ENCODE measurements at places on chromosomes 5 and 9.

DNA sequence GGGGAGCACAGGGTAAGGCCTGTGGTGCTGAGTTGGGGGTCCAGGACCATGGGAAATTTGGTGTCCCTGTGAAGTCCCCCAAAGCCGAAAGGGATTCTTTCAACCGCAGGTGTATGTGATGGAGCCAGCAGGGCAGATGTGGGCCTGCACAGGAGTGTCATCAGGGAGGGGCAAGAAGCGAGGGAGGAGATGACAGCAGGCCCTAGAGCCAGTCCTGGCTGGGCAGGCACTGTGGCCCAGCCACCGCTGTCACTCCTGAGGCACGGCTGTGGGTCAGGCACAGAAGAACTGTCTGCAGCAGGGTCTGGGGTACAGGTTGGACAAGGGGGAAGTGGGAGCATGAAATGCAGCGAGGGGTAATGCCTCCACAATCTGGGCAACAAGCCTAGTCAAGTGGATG is 4.8 kb downstream of the HK3 start:
- no peak for DNase-seq

GRCh38 chr5:31194892-31195555 is 1.5 kb downstream of the CDH6 start:
- DNase-seq, result no peak

- no peak for DNase-seq
Observed at GRCh38 chr9:107698779-107699178, 209.2 kb upstream of the KLF4 start.

DNA sequence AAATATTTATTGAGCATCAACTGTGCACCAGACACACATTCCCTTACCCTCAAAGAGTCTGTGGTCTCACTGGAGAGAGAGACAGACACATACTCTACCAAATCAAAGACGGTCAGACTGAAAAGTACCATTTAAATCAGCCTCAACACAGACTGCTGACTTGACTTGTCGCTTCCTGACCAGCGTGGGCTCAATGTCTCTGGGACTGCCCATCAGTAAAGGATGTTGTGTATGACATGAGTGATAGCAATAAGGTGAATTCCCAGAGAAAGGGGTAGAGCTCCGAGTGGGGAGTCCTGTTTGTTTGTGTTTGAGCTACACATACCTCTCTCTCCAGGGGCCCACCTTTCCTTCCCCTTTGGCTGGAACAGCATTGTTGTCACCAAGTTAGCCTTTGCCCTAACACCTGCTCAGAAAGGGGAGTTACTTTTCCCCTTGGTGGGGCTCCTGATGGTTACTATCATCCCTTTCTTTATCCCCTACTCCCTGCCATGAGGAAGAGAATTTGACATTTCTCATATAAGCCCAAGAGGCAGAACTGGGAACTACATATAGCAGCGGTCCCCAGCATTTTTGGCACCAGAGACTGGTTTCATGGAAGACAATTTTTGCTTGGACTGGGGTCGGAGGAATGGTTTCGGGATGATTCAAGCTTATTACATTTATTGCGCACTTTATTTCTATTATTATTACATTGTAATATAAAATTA is 33.9 kb downstream of the NR4A3 start:
- DNase-seq, result no peak

GRCh38 chr5:128464596-128464995 is 73.4 kb downstream of the FBN2 start:
- DNase-seq, result no peak

DNA sequence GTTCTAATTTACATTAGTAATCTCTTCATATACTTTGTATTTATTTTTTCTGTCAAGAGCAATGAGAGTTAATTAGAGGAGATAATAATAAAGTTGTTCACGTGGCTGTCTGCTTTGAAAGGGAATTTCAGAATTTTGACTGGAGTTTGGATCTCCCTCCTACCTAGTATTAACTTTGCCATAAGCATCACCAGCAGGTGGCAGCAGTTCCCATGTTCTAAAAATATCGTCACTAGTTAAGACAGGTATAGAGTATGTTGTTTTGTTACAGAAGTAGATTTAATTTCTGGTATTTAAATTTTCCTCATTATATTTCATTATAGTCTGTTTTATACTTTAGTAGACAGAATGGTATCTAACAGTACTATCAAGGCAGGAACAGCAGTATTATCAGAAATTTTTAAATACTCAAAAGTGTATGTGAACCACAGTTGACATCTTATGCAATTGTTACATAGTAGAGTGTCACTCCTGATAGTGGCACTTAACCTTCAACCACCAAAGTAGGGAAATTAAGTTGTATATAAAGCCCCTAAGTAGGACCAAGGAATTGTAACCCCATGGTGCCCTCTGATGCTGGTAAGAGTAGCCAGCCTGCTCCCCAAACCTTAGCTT is 20.4 kb downstream of the GNPDA1 start:
- peak; percentile 84 for DNase-seq

GRCh38 chr9:98890256-98890655 is 53.5 kb upstream of the COL15A1 start:
- no peak for DNase-seq

DNA sequence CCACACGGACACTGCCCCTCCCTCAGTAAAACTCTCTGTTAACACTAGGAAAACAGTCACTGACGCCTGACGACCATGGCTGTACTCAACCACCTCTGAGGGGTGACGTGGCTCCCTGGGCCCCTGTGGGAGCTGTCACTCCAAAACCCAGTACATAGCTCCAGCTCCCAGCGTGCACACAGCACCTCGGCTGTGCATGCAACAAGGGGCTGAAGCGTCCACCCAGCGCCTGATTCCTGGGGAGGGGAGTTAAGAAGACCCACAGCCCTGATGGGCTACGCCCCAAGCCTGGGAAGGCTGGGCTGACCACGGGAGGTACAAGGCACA is 36.3 kb downstream of the SLC12A7 start:
- DNase-seq, result no peak

DNA sequence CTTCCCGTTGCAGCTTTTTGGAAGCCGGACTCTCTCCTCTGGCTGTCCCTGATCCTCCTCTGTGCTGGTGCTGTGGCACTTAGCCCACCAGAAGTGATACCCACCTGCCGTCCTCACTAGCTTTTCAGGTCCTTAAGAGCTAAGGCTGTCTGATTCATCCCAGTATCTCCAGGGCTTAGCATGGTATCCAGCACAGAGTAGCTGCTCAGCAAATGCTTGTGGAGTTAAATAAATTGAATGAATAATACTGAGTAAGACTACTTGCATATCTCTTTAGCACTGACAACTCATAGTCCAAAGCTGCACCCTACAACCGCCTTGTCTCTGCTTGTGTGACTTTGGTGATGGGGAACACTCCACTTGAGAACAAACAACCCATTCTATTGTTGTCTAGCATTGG is 7.7 kb upstream of the XPA start:
- DNase-seq, result no peak

DNA sequence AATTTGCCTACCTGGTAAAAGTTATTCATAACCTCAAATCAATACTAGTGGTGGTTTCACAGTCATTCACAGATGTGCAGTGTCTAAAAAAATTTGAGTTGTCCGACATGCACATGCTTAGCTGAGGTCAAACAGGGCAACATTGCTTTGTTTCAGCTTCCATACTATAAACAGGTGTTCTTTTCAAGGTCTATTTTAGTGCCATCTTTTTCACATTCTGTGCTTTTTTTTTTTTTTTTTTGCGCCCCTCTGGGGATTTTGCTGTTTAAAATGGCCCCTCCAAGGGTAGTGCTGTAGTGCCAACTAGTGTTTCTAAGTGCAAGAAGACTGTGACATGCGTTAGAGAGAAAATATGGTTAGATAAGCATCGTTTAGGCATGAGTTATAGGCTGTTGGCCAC is 14.5 kb downstream of the PHAX start:
- DNase-seq, result no peak

- DNase-seq, result no peak
Observed at GRCh38 chr5:145471026-145471425, 364.1 kb downstream of the PRELID2 start.

- DNase-seq, result no peak
Observed at GRCh38 chr5:169181814-169182213, 119.1 kb downstream of the SLIT3 start.

- no peak for DNase-seq
Observed at GRCh38 chr5:82991059-82991458, 86.1 kb downstream of the TMEM167A start.

GRCh38 chr5:181088289-181088688 is 42.7 kb downstream of the OR2V1 start:
- no peak for DNase-seq

- no peak for DNase-seq
Observed at GRCh38 chr5:142813220-142813619, 43.0 kb downstream of the ARHGAP26 start.

DNA sequence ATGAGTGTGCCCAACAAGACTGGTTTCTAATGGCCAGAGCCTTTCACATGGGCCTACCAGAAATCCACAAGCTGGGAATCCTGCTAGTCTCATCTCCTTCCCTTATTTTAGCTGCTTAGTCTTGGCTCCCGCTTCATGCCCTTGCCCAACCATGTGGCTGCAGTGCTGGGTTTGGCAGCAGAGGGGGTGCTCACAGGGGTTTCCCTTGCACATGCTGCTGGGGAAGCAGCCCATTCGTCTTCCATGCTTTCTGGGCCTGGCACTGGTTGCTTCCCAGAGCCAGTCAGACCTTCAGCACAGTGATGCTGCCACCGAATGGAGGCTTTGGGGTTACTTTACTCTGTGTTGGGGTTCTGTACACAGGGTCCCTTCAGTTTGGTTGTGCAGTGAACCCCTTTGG is 26.3 kb downstream of the SLC46A2 start:
- no peak for DNase-seq

GRCh38 chr9:12920437-12920836 is 145.6 kb downstream of the LURAP1L start:
- DNase-seq, result no peak

DNA sequence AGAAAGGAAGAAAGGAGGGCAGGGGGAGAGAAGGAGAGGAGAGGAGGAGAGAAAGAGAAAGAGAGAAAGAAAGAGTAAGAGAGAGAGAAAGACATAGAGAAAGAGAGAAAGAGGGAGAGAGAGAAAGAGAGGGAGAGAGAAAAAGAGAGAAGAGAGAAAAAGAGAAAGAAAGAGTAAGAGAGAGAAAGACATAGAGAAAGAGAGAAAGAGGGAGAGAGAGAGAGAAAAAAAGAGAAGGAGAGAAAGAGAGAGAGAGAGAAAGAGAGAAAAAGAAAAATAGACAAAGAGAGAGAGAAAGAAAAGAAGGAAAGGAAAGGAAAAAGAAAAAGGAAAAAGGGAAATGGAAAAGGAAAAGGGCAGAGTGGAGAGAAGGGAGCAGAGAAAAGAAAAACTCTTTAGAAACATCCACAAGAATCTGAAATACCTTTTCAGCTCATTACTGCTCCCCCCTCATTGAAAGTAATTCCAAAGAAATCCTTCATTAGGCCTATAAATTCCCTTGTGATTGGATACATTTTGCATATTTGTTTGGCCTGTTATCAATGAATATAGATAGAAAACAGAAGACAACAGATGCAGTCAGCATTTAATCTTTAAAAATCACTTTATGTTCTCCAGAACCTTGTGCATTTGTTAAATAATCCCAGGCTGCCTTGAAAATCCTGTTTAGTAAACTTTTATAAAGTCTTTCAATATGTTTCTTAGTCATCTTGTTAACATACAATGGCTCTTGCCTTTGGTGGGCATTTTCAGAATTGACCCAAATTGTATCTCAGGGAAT is 411.5 kb downstream of the NFIB start:
- DNase-seq, result no peak

DNA sequence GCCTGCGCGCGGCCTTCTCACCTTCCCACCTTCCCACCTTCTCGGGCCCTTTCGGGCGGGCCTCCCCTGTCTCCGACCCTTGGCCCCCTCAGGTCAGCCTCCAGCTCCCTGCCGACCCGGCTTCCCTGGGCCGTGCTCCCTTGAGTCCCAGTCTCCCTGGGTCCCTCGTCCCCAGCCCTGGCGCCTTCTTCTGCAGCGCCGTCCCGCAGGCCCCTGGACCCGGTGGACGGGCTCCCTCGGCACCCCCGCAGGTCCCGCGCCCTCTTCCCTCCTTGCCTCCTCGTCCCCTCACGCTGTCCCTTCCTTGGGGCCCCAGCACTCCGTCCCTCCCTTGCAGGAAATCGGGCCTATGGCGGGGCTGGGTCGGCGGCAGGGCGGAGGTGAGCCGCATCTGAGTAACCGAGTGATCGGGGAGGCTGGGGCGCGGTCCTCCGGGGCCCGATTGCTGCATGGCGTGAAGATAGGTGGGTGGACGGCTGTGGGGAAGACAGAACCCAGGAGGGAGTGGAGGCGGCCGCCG is 7.6 kb downstream of the ARPC5L start:
- DNase-seq, result peak; percentile 33

- peak; percentile 50 for DNase-seq
Observed at GRCh38 chr9:237858-238345, 23.2 kb downstream of the DOCK8 start.

DNA sequence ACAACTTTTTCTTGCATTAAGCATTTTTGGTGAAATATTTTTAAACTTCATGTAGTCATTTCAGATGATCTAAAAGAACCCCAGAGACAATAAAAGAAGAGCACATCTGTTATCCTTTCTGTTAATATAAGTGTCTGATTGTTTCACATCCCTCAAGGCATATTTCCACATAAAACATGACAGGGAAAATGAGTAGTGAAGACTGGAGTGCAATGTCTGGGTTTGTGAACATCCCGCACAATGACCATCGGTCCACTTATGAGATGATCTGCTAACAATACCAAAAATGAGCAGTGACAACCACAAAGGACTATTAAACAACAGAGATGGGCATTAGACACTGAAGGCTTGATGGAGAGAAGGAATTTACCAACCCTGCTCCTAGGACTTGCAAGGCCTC is 209.1 kb downstream of the NR2F1-AS1 start:
- DNase-seq, result no peak

- DNase-seq, result no peak
Observed at GRCh38 chr9:93218161-93218560, 34.2 kb downstream of the WNK2 start.

GRCh38 chr5:45692481-45692880 is 3.7 kb downstream of the HCN1 start:
- no peak for DNase-seq

- DNase-seq, result no peak
Observed at GRCh38 chr9:19809422-19810269, 20.8 kb upstream of the SLC24A2 start.

- DNase-seq, result no peak
Observed at GRCh38 chr9:135574943-135575342, 13.4 kb downstream of the PAEP start.

DNA sequence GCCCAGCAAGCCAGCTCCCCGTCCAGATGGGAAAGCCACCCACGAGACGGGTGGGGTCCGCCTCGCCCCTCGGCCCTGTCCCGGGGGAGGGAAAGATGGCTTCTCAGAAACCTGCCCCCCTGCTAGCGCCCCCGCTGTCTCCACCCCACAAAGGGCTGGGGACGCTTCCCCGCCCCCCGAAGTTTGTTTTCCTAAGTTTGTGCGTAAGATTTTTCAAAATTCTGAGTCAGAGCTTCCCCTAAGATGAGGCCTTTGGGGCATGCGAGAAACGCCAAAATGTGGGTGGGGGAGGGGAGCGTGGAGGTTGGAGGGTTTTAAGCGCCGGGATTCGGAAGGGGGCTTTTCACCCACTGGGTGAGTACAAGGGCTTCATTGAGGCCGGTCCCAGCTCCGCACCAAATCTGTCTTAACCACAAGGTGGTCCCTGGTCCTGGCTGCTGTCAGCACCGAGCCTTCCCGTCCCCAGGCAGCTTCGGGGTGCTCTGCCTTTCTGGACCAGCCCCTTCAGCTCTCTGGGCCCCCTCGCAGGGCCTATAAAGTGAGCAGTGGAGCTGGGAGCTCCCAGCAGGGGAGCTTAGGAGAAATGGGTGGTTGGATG is 32.3 kb downstream of the PRRX2 start:
- no peak for DNase-seq

- DNase-seq, result no peak
Observed at GRCh38 chr5:132640613-132641012, 17.4 kb upstream of the IL13 start.

Data from CD4-positive, alpha-beta T cell treated with Interleukin-2 at 100 ng/mL for 4 hours (primary cell).